ENCODE measurements at places on chromosomes 11 and 22.

GRCh38 chr11:69958308-69958707 is 119.8 kb upstream of the ANO1 start:
- DNase-seq: no peak

DNA sequence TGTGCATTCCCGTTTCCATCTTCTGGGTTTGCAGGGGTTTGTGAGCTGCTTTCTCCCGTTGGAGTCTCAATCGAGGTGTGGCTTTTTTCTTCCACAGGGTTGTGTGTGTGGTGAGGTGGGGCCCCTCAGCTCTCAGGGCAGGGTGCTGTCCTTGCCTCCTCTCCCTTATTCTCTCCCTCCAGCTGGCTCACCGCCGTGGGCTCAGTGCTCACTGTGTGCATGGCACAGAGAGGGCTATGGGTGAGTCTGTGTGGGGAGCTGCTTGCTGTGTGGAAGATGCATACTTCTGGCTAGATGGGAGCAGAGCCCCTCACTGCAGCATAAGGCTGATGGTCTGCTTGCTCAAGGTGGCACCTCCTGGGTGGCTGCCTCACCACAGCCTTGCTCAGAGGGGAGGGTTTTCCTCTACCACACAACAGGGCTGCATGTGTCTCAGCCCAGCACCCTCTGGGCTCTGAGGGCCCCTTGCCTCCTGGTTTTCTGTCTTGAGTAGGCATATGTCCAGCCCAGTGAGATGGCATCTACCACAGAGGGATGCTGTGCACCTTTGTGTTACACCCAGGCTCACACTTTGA is 203.1 kb upstream of the B3GAT1 start:
- no peak for DNase-seq

GRCh38 chr22:41198027-41198580 is 7.0 kb upstream of the L3MBTL2 start:
- DNase-seq: peak; percentile 8

GRCh38 chr11:73931951-73932350 is 18.9 kb upstream of the DNAJB13 start:
- no peak for DNase-seq

DNA sequence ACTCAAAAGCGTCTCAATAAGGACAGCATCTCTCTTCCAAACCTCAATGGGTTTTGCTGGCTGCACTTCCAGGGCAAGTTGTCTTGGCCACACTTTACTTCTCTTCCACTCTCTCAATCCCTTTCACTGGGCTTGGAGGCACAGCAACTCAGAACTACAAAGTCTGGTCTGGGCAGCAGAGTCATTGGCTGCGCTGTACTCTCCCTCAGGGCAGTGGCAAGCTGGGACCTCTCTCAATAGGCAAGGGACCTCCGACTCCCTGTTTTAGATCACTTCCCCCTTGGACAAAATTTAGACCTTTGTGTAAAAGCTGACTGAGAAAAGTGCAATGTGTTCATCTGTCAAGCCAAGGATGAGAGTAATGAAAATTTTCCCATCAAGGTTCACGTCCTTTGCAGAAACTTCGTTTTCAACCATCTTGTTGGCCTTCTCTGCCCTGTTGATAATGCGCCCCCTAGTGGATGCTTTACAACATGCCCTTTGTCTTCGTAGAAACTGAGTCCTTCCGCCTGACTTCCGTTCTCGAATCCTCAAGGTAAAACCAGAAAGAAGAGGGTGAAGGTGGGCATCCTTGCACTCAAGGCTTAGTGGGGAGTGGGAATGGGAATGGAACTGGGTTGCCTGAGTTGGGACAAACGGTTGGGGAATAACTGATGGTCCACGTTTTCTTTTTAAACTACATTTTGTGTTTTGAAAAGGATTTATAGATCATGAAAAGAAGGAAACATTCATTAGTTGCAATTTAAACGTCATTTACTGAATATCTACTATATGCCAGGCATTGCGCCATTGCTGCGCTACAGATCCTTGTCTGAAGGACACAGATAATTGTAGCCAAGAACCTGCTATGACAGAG is 99.1 kb downstream of the CD44 start:
- no peak for DNase-seq

GRCh38 chr11:358129-358800 is 11.0 kb upstream of the B4GALNT4 start:
- DNase-seq: no peak

DNA sequence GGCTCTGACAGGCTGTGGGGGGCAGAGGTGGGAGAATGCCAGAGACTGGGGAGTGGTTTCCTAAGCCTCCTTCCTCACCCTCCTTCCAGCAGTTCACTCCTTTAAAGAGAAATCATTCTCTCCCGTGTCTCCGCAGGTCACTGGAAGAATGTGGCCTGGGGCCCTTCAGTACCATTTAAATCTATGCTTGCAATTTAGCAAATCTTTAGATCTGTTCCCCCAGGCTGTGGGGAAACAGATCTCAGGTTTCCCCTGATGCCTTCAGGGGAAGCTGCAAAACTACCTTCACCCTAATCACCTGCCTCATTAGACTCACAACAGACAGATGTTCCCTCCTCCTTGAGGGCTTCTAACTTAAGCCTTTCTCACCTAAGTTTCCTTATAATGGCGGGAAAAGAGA is 55.3 kb downstream of the KIRREL3 start:
- DNase-seq: no peak

DNA sequence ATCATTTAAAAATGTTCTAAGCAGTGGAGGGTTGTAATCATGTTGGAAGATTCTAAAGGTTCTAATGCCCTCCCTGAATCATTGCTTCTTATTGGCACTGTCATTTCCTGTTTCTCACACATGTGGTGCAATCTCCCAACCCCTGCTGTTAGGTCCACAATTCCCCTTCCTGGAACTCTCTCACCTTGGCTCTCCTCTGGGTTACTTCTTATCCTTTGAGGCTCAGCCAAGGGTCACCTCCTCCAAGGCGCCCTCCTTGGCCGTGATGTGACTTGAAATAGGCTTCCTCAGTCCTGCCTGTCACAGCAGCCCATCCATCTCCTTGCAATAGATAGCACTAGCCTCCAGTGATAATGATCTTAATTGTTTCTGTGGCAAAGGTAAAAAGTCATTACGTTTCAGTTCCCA is 149.8 kb downstream of the TTC17 start:
- no peak for DNase-seq

DNA sequence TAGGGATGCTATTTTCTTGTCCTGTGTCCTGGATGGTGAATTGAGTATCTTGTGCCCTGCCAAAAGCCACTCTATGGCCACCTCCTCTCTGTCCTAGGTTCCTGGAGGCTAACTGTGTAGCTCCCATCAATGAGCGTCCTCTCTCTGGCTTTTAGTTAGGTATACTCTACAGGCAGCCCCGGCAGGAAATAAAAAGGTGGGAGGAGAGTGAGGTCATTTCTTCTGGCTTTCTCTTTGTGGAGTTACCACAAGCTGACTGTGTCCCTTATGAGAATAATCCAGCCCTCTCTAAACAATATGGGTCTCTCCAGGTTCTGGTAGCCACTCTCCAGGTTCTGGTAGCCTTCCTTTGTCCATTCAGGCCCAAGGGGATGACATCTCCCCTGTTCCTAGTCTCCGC is 11.7 kb upstream of the ASPHD2 start:
- DNase-seq: no peak

DNA sequence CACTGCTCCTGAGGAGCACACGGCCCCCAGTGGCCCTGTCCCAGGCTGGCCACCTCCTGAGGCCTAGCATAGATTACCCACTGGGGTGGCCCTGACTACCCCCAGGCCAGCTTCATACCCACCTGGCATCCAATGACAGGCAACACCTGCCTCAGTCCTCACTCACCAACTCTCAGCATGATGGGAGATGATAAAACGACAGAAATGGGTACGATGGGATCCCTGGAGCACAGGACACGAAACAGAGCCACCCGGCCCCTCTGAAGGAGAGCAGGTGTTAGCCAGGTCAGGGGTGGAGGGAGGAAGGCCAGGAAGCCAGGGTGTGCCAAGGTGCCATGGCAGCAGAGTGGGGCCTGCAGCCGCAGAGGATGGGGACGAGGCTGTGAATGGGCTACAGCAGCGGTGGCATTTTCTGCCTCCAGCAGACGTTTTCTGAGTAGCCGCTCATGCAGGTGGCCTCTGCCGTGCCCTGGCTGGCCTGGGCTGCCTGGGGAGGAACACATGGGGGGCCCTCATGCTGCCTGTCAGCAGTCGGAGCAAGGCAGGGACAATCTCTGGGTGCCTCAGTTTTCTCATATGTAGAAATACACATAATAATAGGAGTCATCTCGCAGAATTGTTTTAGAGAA is 50.2 kb upstream of the FGF3 start:
- no peak for DNase-seq
